Activated CD4-positive, alpha-beta T cell treated with anti-CD3 and anti-CD28 coated beads, Interleukin-2, amount 10 ng/mL, durations not matched to agents 24 days and 14 days (primary cell): ENCODE measurements at places on chromosomes 12 and 14. TPM values are rescaled to one million over a fixed set of nuclear protein-coding genes. Genes with fewer than 3 reads are reported as not detected.

BCAT1 gene
- 49.7 and 51.9 TPM in 2 replicates for total RNA-seq

SLC6A13 gene
- not detected in 2 replicates for total RNA-seq

TBX3 gene
- not detected in 2 replicates for total RNA-seq

RPGRIP1 gene
- not detected in 2 replicates for total RNA-seq

EID3 gene
- total RNA-seq, result 9.0 and 9.7 TPM in 2 replicates

SMOC1 gene
- total RNA-seq, result not detected in 2 replicates

SERPINA1 gene
- 0.59 and 0.96 TPM in 2 replicates for total RNA-seq

TUNAR gene
- not detected in 2 replicates for total RNA-seq

- peaks cover 62% of the 10 kb centered on the region for H3K36me3 ChIP-seq
- no peaks in the 10 kb centered on the region for H3K27me3 ChIP-seq
- H3K27ac ChIP-seq, result peak overlapping the region; percentile 94
- DNase-seq, result peak; percentile 82
- H3K4me1 ChIP-seq, result peaks cover 89% of the 10 kb centered on the region
Measured at GRCh38 chr14:99252940-99253868, 18.8 kb downstream of the BCL11B start.

- H3K27ac ChIP-seq, result no peak overlapping the region
- peaks cover 14% of the 10 kb centered on the region for H3K4me1 ChIP-seq
- H3K4me3 ChIP-seq, result no peak overlapping the region
- no peak for DNase-seq
Measured at GRCh38 chr14:55438066-55438683, 2.2 kb downstream of the TBPL2 start.

- H3K27ac ChIP-seq, result peak overlapping the region; percentile 88
- peaks cover 24% of the 10 kb centered on the region for H3K36me3 ChIP-seq
- no peaks in the 10 kb centered on the region for H3K27me3 ChIP-seq
- peaks cover 25% of the 10 kb centered on the region for H3K4me1 ChIP-seq
- peak overlapping the region; percentile 89 for H3K4me3 ChIP-seq
Measured at GRCh38 chr14:20460458-20461224, 593 bp downstream of the PIP4P1 start.

DNA sequence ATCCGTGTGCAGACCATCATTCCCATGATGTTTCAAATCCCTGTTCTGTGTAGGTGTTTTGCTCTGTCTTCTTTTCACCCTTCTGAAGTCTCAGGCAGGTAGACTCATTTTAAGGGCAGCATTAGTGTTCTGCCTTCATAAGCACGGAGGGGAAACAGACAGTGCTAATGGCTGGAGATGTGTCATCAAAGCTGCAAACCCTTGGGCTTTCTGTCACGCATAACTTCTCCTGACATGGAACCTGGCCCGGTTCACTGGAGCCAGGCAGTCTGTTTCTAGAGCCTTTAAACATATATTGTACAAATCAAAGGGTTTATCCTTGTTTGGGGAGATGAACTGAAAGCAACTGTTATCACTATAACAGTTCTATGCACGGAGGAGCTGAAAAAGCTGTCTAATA is 141.4 kb downstream of the TMEM132D start:
- no peak for DNase-seq
- no peak overlapping the region for H3K27ac ChIP-seq
- H3K27me3 ChIP-seq, result no peaks in the 10 kb centered on the region
- no peaks in the 10 kb centered on the region for H3K4me1 ChIP-seq
- no peak overlapping the region for H3K4me3 ChIP-seq

DNA sequence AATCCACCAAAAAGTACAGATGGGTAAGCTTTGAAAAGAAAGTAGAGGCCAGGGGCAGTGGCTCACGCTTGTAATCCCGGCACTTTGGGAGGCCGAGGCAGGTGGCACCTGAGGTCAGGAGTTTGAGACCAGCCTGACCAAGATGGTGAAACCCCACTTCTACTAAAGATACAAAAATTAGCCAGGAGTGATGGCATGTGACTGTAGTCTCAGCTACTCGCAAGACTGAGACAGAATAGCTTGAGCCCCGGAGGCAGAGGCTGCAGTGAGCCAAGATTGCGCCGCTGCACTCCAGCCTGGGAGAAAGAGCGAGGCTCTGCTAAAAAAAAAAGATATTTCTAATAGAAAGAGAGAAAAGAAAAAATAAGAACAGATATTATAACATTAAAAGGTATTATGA is 134.2 kb upstream of the SLCO1C1 start:
- no peaks in the 10 kb centered on the region for H3K27me3 ChIP-seq
- H3K4me1 ChIP-seq, result no peaks in the 10 kb centered on the region
- no peak overlapping the region for H3K27ac ChIP-seq
- H3K4me3 ChIP-seq, result no peak overlapping the region
- no peak for DNase-seq

GRCh38 chr12:79071498-79071897 is 206.9 kb downstream of the SYT1 start:
- H3K4me3 ChIP-seq, result no peak overlapping the region
- no peak for DNase-seq
- H3K27me3 ChIP-seq, result no peaks in the 10 kb centered on the region
- H3K27ac ChIP-seq, result no peak overlapping the region
- no peaks in the 10 kb centered on the region for H3K4me1 ChIP-seq
- no peaks in the 10 kb centered on the region for H3K36me3 ChIP-seq

- H3K4me3 ChIP-seq, result no peak overlapping the region
- DNase-seq, result no peak
- no peak overlapping the region for H3K27ac ChIP-seq
- peaks cover 1% of the 10 kb centered on the region for H3K4me1 ChIP-seq
Measured at GRCh38 chr12:26032290-26032689, 73.8 kb downstream of the RASSF8 start.

DNA sequence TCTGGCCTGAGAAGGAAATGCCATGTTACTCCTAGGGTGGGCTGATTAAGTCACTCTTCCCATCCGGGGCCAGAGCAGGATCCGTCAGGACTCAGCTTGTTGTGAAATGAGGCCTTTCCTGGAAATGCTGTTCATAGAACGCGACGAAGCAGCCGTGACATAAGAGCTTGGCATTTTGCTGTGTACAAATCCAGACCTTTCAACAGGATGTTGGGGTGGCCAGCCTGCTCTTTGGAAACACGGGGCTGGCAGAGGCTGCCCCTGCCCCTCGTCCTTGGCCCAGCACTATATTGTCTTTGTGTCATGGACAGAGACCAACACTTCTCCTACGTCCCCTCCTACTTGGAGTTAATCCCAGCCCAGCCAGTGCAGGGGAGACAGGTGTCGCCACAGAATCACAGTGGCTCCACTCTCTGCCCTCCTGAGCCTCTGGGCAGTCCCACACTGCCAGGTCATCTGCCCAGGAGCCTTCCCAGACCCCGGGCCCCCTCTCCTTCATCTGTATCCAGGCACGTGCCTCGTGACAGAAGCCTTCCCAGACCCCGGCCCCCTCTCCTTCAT is 18.6 kb upstream of the EIF5 start:
- no peaks in the 10 kb centered on the region for H3K36me3 ChIP-seq
- no peak for DNase-seq
- H3K4me3 ChIP-seq, result no peak overlapping the region
- peaks cover 7% of the 10 kb centered on the region for H3K27me3 ChIP-seq
- H3K4me1 ChIP-seq, result no peaks in the 10 kb centered on the region

- DNase-seq, result no peak
- peaks cover 8% of the 10 kb centered on the region for H3K4me1 ChIP-seq
Measured at GRCh38 chr14:64235652-64236640, 58.2 kb downstream of the ESR2 start.

GRCh38 chr14:42854061-42854460 is 1247.4 kb downstream of the LRFN5 start:
- H3K27me3 ChIP-seq, result no peaks in the 10 kb centered on the region
- H3K36me3 ChIP-seq, result no peaks in the 10 kb centered on the region
- H3K4me1 ChIP-seq, result no peaks in the 10 kb centered on the region
- H3K4me3 ChIP-seq, result no peak overlapping the region
- no peak overlapping the region for H3K27ac ChIP-seq

DNA sequence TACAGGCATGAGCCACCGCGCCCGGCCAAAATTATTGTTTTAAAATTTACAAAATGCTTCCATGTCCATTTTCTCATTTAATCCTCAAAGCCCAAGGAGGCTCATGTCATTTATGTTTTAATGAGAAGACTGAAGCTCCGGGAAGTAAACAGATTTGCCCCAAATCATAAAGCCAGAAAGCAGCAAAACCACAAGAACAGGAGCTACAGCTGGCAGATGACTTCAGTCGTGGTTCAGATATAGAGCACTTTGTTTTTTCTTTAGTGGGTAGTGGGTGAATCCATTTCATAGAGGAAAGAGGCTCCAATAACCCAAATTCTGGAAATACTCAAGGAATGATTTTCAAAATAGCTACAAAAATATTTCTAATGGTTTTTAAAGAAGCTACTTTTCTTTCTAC is 45.4 kb upstream of the VPS33A start:
- no peak overlapping the region for H3K27ac ChIP-seq
- H3K27me3 ChIP-seq, result no peaks in the 10 kb centered on the region
- no peak for DNase-seq
- no peaks in the 10 kb centered on the region for H3K4me1 ChIP-seq
- peaks cover 20% of the 10 kb centered on the region for H3K36me3 ChIP-seq
- no peak overlapping the region for H3K4me3 ChIP-seq

DNA sequence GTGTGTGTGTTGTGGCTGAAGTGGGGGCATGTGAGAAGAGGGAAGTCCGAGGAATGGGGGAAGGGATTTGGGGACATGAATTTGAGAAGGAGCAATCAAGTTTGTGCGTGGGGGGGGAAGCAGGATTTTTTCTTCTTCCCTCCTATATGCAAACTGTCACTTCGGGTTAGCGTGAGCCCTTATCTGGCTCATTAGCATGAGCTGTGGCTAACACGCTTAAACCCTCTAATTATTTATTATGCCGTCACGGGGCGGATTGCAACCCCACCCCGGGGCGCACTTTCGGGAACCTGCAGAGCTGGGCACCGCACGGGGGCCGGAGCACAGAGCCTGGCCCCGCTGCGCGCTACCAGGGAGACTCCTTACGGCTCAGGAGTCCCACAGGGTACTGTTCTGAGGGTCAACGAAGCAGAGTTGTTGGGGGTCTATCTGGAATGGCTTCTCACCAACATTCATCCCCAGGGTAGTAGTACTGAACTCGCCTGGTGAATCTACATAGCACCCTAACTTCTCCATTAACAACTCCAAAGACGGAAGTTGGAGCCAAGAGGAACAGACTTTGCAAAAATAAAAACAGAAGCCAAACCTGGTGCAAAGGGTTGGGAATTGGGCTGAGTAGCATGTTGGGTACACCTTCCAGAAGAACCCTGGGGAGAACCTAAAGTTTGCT is 6.4 kb upstream of the ASCL1 start:
- H3K27me3 ChIP-seq, result peaks cover 70% of the 10 kb centered on the region
- peak overlapping the region; percentile 59 for H3K4me3 ChIP-seq
- H3K4me1 ChIP-seq, result peaks cover 23% of the 10 kb centered on the region
- H3K27ac ChIP-seq, result no peak overlapping the region

DNA sequence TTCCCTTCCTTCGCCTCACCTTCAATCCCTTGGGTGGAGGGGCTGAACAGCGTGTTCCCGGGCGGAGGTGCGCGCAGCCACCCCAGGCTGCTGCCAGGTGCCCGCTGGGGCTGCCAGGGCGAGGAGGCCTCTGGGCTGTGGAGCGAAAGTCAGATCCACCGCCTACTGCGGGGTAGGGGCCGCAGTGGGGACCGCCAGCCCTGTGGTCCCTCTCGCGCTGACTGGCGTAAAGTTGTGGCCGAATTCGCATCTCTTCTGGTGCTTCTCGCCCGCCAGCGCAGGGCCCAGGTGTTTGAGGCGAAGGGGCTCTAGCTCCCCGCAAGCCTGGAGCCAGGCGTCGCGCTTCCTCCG is 6.9 kb upstream of the HOXC4 start:
- no peak overlapping the region for H3K4me3 ChIP-seq
- peaks cover 95% of the 10 kb centered on the region for H3K27me3 ChIP-seq

DNA sequence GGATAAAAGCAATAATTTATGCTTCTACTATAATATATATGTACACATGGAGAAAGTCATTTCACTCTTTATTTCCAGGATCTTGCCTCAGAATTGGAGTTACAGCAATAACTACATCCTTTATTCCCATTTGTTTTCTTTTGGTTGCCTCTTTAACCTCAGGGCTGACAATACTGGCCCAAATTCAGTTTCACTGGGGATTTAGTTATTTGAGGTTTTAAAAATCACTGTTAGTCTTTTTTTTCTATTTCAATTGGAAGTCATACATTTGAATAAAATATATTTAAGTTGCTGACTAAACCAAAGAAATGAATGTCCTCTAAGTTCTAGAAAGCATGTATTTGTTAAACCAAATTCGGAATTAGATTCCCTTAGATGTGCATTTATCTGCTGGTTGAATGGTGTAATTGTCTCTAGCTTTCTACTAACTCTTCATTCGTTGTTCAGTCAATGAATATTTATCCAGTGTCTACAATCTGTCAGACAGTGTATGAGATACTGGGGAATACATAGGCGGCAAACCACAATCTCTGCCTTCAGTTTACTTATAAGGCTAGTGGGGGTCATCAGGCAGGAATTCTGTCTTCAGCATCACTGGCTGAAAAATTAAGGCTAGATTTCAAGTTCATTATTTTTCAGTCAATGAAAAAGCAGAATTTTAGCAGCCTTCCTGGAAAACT is 190.8 kb upstream of the ARHGAP5 start:
- H3K27ac ChIP-seq, result no peak overlapping the region
- no peak for DNase-seq
- H3K4me1 ChIP-seq, result no peaks in the 10 kb centered on the region
- peaks cover 2% of the 10 kb centered on the region for H3K27me3 ChIP-seq

DNA sequence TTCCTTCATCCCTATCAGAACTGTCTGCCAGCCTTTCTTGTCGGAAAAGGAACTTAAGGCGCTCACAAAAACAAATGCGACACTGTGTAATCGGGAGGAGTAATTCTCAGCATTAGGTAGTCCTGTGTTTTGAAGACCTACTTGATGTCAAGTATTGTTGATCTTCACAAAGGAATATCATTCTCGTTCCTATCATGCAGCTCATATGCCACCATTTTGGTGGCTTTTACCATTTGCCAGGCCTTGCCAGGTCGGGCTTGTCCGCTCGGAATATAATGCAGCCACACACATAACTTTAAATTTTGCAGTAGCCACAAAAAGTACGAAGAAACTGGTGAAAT is 903 bp upstream of the PPP4R3A start:
- H3K36me3 ChIP-seq, result peaks cover 26% of the 10 kb centered on the region
- H3K4me3 ChIP-seq, result peak overlapping the region; percentile 97
- peaks cover 13% of the 10 kb centered on the region for H3K4me1 ChIP-seq
- H3K27ac ChIP-seq, result peak overlapping the region; percentile 100

- no peak for DNase-seq
- peaks cover 10% of the 10 kb centered on the region for H3K4me1 ChIP-seq
- H3K36me3 ChIP-seq, result peaks cover 36% of the 10 kb centered on the region
- no peaks in the 10 kb centered on the region for H3K27me3 ChIP-seq
Measured at GRCh38 chr12:62516927-62517326, 50.3 kb downstream of the MON2 start.

DNA sequence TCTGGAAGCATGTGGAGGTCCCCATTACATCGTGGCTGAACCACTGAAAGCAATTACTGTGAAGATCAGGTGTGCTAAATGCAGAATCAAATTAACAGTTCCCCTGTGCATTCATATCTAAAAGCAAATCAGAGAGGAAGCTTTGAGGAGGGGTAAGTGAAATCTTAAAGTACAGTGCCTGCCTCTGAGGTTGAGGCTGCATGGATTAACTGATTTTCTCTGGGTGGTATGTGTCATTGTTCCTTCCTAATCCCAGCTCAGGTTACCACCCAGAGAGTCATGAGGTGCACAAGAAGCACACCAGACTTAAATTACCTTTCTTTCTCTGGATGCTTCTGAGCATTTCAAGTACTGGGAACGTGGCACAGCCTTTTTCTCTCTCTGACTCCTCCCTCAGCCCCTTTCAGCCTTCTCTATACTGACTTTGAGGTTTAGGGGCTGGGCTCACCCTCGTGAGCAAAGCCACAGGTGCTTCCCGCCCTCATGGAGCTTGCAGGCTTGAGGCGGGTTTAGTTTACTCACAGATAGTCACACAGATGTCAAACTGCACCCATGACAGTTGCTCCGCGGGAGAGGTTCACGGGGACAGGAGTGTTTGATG is 237.6 kb upstream of the CRY1 start:
- H3K4me1 ChIP-seq, result peaks cover 76% of the 10 kb centered on the region
- peak overlapping the region; percentile 54 for H3K27ac ChIP-seq
- H3K4me3 ChIP-seq, result peak overlapping the region; percentile 52
- H3K36me3 ChIP-seq, result peaks cover 36% of the 10 kb centered on the region
